Stimulated activated CD4-positive, alpha-beta T cell treated with anti-CD3 and anti-CD28 coated beads, Interleukin-1b, Interleukin-23, amount 100 ng/mL, for 4 hours (primary cell): ENCODE measurements at places on chromosomes 16 and 17.

DNA sequence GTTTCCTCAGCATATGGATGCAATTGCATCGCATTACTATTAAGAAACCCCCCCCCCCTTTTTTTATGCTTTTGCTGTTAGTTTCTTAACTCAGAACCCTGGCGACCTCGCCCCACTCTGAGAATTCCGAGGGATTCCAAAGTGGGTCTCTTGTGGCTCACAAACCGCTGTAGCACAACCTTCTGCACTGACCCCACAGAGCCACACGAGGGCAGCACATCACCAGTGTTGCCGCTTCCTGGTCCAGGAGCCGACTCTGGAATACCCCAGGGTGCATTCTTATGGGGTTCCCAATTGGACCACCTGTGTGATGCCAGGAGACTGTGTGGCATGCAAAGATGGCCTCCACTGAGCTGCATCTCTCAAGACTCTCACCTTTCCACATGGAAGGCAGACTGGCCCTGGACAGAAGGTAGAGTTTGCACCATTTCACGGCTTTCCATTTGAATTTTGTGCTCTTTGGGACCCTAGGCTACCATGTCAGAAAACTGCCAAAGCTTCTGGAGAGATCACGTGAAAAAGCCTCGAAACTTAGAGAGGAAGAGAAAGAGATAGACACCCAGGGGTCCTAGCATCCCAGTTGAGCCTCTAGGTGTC lies 432.7 kb upstream of the ASIC2 start:
- no peak for DNase-seq

DNA sequence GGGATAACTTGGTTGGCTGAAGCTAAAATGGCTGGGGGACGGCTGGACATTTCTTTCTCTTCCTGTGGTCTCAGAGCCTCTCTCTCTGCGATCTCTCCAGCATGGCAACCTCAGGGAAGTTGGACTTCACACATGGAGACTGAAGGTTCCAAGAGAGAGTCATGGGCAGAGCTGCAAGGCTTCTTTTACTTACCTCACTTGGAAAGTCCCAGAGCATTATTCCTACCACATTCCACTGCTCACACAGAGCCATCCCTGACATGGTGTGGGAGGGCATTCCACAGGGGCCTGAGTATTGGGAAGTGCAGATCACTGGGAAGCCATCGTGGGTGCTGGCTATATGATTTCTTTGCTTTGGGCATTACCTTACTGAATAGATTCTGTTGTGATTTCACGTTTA lies 9.8 kb upstream of the SLC6A2 start:
- no peak for DNase-seq

DNA sequence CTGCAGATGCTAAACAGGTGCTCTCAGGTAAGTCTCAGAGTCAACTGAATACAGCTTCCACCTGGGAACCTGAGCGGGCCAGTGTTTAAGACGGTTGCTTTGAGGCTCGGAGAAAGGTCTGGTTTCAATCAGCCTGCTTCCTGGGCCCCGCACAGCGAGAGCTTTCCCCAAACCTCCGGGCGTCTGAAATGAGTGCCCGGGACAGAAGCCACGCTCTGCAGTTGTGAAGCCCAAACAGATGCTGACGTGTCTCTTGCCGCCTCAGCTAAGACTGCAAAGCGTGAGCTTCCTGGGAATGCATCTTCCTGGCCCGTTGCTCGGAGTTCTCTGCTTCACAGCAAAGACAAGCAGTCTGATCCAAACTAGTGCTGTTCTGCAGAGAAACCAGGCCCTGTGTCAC lies 36.7 kb downstream of the PLXDC1 start:
- no peak for DNase-seq

- no peak for DNase-seq
Observed at GRCh38 chr17:63491977-63492618, 15.2 kb downstream of the ACE start.

DNA sequence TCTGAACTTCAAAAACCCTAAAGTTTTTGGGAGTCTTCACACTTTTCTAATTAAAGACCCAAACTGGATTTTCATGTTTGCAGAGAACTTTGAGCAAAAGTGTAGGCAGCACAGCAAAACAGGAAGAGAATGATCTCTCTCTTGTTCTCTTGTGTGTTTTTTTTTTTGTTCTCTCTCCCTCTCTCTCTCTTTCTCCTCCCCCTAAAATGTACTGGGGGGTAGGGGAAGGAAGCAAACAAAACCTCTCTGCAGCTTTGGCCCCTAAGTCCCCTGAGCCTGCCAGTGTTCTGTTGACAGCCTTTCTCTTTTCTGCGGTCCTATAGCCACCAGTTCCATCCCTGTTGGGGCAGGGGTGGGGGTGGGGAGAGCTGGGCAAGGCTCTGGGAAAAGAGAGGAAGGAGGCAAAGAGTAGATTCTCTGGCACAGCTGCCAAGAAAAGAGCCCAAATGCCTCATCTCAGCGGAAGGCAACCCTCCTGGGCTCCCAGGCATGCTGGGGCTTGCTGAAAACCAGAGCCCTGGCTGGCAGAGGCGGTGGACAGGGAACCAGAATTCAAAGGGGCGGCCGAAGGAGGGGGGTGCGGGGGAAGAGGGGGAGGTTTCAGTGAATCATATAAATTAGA lies 295.3 kb downstream of the SOX9 start:
- no peak for DNase-seq

- no peak for DNase-seq
Observed at GRCh38 chr16:84341528-84342295, 26.6 kb upstream of the ATP2C2 start.
